ENCODE measurements at places on chromosomes 1 and 21.

DNA sequence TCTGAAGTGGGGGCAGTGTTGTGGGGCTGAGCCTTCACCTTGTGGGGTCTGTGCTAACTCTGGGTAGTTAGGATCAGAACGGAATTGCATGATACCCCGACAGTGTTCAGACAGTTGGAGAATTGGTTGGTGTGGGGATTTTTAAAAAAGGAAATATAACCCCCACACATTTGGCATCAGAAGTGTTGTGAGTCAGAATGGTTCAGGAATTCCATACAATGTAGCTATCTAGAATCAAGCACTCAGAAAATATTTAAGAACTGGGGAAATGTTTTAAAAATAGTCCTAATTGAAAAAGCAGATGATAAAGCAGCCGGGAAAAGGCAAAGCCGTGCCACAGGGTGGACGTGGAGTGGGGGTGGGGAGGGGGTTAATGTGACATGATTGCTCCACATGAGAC, 6.5 kb upstream of the S100A7 start:
- no peak for DNase-seq

GRCh38 chr1:43587594-43587993, 56.9 kb downstream of the PTPRF start:
- DNase-seq, result peak; percentile 18

GRCh38 chr1:240998024-240998423, 359.0 kb downstream of the RGS7 start:
- DNase-seq, result no peak

DNA sequence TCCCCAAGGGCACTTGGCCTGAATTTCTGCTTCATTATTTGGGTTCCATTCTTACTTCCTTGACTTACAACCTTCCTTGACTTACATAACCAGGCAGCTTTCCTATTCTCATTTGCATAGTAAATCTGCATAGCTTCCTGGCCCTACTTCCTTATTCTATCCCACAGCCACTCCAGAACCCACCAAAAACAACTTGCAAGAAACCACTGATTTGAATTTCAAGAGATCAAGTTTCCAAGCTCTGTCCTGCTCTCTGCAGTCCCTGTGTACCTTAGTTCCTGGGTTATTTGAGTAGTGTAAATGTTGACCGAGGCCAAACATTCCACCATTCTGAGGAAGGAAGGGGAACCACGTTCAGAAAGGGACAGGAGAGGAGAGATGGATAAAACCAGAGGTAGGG, 603.3 kb downstream of the PTPRC start:
- no peak for DNase-seq
